T47D (cell line): ENCODE measurements at places on chromosomes 16 and 17.
A peak's percentile ranks its signal among the peaks of the same experiment; 100 is the strongest.

- no peak for DNase-seq
These were observed 147.8 kb downstream of the NTN1 start for GRCh38 chr17:9169116-9169515.

DNA sequence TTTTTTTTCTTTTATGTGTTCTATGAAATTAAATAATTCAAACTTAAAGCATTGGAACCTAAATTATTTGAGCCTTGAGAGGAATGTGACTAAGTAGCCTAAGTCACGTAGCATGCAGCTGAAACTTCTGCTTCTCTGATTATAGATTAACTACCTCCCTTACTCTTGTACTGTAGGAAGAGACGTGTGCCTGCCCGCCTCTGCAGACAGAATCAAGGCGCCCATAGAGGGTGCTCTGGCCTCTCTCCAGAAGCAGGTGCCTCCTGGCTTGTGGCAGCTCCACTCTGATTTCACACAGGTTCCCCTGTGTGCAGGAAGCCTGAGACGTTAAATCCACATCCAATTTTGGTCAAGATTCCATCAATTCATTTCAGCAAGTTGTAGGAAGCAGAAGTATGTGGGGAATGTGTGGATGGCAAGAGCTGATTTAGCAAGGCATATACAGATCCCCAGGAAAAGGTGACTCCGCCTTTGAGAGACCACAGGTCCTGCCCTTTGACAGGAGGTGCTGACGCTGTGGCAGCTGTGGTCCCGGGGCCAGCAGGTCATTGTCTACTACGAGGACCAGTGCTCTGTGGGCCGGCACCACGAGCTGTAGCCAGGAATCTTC is 1418.8 kb downstream of the CDH11 start:
- peak; percentile 3 for DNase-seq

GRCh38 chr16:74650966-74651567 is 15.6 kb downstream of the RFWD3 start:
- DNase-seq: no peak

DNA sequence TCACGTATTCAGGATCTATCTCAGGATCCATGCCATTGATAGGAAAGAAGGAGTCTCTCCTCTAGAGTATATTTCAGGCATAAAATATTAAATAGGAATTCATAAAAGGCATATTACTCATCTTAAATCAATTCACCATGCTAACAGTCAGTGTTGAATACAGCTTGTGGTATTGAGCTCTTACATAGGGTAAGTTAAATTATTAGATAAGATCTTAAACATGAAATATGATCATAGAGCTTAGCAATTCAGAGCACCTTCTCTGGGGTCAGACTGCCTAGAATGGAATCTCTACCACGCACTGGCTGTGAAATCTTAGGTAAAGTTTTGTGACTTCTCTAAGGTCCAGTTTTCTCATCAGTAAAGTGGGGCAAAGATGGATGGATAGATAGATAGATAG is 20.7 kb downstream of the MARCHF10 start:
- DNase-seq: no peak

DNA sequence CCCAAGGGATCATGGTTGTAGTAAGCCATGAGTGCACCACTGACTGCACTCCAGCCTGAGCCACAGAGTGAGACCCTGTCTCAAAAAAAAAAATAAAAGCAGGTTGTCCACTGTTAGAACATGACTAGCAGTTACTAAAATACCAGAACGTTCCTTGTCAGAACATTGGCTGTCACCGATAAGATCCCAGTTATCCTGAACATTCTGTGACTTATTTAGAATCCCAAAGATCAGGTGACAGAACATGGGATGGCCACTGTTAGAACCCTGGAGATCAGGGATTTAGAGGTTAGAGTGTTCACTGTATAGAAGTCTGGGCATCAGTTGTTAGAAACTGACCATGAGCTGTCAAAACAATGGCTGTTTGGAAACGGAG is 8.6 kb downstream of the CES4A start:
- DNase-seq: no peak

DNA sequence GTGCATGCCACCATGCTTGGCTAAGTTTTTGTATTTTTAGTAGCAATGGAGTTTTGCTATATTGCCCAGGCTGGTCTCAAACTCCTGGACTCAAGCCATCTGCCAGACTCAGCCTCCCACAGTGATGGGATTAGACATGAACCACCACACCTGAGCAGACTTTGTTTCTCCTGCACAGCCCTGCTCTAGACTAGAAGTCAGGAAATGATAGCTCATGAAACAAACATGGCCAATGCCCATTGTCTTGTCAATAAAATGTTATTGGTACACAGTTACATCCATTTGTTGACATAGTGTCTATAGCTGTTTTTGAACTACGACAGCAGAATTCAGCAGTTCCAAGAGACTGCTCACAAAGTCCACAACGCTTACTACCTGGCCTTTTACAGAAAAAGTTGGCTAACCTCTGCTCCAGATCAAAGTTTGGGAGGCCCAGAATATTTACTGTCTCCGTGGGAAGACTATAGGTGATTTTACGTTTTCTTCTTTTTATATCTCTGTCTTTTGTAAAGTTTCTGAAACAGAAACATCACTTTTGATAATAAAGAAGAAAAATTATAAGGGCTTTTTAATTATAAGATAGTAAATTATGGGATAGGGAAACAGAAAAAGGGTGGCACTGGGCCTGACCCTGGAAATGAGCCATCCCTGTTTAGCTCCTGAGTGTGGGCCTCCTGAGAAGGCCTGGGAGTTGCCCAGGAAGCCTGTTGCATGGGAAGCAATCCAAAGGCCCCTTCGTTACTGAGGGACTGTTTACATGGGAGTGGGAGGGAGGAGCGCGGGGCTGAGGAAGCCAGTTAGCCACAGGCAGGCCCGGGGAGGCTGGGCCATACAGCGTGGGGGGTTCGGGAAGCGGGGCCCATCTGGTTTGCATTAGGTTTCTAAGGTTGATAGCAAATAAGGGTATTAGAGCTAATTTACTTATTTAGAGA is 201.5 kb downstream of the IRF8 start:
- no peak for DNase-seq

DNA sequence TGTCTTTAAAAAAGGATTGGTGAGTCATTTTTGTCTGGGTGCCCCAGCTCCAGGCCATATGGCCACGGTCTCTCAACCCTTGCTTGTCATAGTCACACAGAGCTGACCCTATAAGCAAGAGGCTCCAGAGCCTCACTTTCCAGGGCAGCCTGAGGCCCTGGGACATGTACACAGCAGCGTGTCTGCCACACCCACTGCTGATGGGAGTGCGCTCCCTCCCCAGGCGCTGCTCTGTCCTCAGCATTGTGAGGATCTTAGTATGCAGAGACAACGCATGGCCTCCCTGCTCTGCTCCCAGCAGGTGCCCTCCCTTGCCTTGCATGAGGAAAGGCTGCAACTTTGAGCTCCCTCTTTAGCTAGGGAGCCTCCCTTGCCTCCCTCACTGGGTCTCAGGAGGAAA is 80.8 kb upstream of the CRHR1 start:
- DNase-seq: no peak

DNA sequence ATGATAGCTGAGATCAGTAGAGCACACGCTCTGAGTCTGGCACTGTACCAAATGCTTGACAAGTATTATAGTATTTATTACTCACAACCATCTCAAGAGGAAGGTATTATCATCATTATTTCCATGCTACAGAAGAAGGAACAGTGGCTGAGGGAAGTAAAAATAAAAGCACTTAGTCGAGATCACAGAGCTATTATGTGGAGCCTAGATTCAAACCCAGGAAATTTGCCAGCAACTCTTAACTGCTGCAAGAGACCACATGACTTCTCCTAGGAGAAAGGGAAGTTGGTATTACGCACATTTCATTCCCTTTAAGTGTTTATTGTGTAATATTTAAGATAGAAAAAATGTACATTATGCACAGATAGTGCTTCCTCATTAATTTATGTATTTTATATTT is 1.0 kb upstream of the RHOT1 start:
- no peak for DNase-seq

- peak; percentile 49 for DNase-seq
These were observed 20.1 kb upstream of the SLC46A1 start for GRCh38 chr17:28426081-28426519.

DNA sequence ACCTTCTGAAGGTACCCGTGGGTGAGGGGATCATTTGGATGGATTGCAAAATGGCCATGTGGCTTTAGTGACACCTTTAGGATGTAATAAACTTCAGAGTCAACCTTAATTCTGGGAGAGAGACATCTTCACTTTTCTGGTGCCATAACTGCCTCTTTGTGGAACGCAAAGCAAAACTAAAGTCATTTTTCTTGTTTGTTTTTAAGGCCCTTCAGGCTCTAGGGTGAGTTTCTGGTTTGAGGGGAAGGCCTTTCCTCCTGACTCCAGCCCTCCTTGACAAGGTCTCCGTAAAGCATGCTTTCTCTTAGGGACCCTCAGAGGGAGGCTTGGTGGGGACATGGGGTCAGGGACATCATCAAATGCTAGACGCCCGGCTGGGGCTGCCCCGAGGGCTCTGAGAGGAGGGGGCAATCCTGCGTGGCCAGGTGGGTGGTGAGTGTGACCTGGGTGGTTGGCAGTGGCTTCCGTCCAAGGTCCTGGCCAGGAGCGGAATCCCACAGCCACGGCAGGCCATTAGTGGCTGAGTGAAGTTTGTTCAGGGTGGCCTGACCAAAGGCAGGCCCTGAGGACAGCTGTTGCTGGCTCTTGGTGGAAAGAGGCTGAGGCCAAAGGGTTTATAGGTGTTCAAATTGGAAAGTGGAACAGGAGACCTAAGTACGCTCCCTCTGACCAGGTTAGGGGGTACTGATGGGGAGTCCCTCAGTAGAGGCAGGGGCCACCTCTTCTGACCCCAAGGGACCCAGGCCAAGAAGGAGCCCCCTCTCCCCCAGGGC is 112.2 kb downstream of the METRNL start:
- DNase-seq: no peak

DNA sequence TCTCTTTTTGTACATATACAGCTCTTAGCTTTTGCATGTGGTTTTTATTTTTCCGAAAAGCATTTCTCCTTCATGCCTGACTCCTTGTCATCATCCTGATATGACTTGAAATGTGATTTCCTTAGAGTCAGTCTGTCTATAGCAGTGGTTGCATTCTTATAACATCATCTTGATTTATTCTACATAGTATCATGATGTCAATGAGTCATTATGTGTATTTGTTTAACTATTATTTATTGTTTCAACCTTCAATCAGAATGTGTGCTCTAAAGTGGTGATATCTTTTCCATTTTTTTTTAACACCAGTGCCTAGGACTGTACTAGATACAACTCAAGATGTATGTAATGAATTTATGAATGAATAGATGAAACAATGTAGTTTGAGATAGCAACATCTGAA is 354.9 kb upstream of the CDH8 start:
- no peak for DNase-seq

- no peak for DNase-seq
These were observed 55.9 kb downstream of the ZDHHC7 start for GRCh38 chr16:84955427-84955826.

GRCh38 chr16:11561454-11561805 is 25.3 kb downstream of the LITAF start:
- no peak for DNase-seq

GRCh38 chr17:32356750-32357149 is 6.8 kb downstream of the ZNF207 start:
- no peak for DNase-seq

GRCh38 chr16:10206215-10206614 is 24.0 kb upstream of the GRIN2A start:
- DNase-seq: no peak

DNA sequence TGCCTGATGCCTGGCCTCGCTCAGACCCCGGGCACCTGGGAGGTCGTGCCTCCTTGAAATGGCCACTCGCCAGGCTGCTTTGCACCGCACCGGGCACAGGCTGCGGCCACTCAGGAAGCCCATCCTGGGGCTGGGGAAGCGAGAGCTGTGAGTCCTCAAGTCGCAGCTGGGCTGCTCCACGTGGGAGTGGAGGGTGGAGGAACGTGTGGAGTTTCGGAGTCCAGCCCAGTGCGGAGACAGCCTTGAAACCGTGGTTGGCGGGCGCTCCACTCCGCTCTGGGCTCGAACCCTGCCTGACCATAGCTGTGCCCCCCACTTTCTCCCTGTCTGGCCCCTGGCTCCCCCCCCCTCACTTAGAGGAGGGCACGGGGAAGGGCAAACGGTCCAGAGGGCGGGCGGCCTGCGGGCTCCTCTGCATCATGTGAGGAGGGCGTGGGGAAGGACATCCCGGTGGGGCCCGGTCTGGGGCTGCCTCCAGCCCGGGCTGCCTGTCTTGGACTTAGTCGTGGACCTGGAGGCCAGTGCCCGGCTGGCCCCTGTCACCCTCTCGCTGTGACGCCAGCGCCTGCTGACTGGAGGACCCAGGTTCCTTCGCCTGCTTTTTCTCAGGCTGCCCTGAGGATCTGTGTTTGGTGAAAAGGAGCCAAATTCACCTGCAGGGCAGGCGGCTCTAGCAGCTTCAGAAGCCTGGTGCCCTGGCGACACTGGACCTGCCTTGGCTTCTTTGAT is 2.5 kb downstream of the UBE2I start:
- no peak for DNase-seq

DNA sequence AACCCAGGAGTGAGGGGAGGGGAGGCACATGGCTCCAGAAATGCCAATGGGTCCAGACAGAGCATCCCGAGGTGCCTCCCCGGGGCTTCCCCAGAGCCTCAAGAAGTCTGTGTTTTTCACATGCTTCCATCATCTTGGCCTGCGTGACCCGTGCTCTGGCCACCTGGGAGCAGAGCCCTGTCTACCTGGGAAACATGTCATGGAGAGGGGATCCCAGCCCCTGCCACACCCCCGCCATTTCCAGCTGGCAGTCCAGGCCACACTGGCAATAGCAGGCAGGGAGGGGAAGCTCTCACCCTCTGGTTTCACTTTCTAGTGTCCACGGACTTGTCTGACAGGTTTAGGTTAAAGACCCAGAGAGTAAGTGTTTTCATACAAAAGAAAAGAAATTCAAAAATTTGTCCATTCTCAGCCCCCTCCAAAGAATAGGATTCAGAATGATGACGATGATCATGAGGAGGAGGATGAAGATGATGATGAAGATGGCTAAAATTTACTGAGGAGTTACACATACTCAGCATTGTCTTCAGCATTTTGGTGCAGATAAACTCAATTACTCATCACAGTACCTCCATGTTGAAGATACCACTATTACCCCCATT is 9.0 kb downstream of the SMIM5 start:
- peak; percentile 86 for DNase-seq

GRCh38 chr17:13594310-13594709 is 7.4 kb downstream of the HS3ST3A1 start:
- DNase-seq: no peak

- DNase-seq: no peak
These were observed 9.1 kb downstream of the TAOK2 start for GRCh38 chr16:29982560-29983419.
